ENCODE measurements at places on chromosomes 4 and X.

- no peak for DNase-seq
These were observed 499.3 kb downstream of the EPHA5 start for GRCh38 chr4:65170768-65171514.

DNA sequence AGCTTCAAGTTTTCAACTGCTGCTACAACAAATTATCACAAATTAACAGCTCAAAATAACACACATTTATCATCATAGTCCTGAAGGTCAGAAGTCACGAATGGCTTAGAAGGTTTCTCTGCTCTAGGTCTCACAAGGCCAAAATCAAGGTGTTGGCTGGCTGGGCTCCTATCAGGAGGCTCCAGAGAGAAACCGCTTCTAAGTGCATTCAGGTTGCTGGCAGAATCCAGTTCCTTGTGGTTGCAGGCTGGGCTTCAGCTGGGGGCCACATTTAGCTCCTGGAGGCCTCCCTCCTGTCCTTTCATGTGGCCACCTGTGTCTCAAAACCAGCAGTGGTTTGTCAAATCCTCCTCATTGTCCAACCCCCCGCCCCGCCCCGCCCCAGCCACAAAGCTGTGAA, 15.4 kb downstream of the MRFAP1 start:
- DNase-seq, result no peak

DNA sequence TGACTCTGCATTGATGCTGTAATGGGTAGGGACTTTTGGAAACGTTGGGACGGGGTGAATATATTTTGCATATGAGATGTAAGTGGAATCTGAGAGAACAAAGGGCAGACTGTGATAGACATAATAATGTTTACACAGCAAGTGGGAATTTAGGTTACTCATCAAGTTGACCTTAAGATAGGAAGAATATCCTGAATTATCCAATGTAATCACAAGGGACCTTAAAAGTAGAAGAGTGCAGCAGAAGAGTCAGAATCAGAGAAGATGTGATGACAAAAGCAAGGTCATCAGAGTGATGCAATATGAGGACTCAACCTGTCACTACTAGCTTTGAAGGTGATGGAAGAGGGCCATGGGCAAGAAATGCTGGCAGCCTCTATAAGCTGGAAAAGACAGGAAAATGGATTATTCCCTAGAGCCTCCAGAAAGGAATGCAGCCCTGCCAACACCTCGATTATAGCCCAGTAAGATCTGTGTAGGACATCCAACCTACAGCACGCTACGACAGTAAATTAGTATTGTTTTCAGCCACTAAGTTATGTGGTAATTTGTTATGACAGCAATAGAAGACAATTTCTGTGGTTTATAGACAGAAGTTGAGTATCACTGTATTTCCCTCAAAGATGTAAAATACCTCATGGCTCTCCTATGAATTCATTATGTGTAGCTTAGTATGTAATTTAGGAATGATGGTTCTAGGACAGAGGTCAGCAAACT, 26.4 kb downstream of the MORC4 start:
- DNase-seq, result no peak

DNA sequence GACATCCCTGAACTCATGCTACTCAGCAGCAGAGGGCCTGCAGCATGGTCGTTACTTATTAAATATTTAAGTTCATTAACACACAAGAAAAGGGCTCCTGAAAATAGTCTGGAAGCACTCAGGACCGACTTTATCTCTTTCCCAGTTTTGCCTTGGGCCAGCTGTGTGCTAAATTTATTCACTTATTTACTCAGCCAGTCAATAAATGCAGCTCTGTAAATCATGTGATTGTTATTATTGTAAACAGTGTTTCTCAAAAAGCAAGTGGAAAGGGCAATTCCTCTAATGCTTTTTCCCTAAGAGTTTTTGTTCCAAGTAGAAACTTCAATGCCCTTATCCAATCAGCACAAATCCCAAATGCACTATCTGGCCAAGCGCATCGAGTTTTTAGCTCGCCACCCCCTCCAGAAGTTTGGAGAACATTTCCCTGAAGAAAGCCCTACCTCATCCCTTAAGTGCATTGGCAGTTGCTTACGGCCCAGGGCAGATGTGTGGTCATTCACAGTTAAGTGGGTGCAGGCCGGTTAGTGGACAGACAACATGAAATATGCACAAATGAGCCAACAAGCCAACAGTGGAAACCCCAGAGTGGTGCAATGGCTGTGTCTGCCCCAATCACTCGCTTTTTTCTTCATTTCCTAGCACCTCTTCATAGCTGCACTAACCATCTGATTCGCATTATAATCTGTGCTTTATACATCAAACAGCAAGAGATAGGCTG, 125.8 kb downstream of the SMIM20 start:
- no peak for DNase-seq

GRCh38 chrX:18886005-18886343, 97.9 kb downstream of the PHKA2 start:
- no peak for DNase-seq

DNA sequence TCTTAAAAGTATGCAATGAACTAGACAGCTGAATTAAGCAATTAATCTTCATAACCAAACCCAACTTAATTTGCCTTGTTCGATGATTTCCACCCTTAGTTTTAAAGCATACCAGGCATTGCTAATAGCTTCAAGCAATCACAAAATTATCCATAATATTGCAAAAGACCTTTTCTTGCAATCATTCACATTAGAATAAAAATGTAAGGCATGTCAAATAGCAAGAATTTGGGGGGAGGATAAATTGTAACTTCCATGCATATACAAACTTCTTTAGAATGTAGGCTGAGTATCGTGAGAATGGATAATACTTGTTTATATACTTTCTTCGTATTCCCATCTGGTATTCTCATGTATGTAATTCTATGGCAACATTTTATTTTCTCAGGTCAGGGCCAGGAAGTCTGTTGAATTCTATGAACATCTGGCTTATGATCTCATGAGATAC, 28.7 kb upstream of the BMP2K start:
- DNase-seq, result no peak

DNA sequence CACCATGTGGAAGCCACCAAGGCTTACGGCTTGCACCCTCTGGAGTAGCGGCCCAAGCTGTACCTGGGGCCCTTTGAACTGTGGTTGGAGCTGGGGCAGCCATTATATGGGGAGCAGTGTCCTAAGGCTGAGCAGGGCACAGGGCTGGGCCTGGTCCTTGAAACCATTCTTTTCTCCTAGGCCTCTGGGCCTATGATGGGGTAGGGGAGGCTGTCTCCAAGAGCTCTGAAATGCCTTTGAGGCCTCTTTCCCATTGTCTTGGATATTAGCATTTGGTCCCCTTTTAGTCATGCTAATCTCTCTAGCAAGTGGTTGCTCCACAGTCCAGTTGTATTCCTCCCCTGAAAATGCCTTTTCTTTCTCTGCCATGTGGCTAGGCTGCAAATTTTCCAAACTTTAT, 96.4 kb upstream of the ARX start:
- no peak for DNase-seq

- DNase-seq, result no peak
These were observed 1208.3 kb downstream of the ADGRL3 start for GRCh38 chr4:62408454-62408853.

DNA sequence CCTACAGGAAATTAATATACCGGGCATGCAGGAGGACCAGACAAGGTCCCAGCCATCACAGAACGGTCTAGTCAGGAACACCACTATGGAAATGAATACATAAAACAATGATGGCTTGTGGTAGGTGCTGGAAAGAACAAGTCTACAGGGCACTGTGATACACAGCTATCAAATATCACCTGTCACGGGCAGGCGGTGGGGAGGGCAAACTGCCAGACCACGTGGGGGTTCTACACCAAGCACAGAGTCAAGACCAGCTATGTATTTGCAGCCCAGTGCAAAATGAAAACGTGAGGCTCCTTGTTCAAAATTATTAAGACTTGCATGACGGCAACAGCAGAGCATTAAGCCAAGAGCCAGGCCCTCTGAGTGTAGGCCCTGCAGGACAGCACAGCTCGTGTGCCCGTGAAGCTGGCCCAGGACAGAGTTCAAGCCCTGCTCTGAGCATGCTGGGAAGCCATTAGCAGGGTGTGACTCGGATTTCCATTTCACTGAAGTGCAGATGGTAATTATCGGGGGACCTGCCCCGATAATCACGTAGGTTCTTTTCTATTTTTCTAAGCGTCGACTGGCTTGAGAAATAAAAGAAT, 83.6 kb downstream of the JAKMIP1 start:
- no peak for DNase-seq

- DNase-seq, result no peak
These were observed 2.6 kb downstream of the SLC25A31 start for GRCh38 chr4:127732623-127733328.

DNA sequence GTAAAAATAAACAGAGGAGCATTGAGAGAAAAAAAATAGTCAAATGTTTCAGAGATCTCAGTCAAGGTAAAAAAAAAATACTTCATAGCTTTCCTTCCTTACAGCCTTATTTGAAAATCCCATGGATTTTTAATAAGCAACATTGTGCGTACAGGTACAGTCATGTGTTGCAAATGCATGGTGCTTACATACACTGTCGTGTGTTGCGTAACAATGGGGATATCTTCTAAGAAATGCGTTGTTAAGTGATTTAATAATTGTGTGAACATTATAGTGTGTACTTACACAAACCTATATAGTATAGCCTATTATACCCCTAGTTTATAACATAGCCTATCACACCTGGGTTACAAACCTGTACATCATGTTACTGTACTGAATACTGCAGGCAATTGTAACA, 172.0 kb downstream of the UGT8 start:
- no peak for DNase-seq

DNA sequence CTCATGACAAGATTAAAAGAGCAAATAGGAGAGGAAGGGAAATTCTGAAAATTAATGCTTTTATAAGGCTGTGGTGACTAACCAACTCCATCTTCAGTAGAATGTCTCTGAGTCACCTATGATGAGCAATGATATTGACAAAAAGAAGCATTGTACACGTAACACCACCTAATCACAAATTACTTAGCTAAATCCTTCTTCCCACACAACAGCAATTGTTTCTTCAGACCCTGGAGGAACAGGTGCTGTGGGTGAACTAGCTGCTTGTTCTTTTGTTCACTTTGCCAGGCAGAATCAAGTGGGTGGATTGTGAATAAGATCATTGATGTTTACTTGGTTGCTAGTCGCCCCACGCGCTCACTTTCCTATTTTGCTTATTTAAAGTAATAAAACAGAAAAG, 315.5 kb downstream of the CAMK2D start:
- no peak for DNase-seq

- no peak for DNase-seq
These were observed at the start of gene PLP1 for GRCh38 chrX:103776546-103776945. Gene PLP1, plus strand, starts transcription at chrX:103776840. Its CDS starts 156 bp downstream, at chrX:103776996.

DNA sequence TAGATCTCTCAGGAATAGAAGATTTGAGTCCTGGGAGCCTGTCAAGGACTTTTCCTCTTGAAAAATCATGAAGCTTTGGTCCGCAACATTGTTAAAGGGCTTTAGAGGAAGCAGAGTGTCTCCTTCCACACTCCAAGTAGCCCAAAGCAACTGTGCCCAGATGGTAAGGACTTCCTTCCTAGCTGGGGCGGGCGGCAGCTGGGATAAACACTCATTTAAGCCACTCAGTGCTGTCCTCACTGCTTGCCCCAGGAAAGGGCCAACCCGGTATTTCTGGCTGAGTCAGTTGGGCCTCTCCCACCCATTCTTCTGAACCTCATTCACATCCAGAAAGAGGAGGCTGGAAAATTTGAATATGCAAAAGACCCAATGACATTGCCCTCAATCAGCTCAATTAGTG, 144.3 kb downstream of the CHIC2 start:
- DNase-seq, result no peak

DNA sequence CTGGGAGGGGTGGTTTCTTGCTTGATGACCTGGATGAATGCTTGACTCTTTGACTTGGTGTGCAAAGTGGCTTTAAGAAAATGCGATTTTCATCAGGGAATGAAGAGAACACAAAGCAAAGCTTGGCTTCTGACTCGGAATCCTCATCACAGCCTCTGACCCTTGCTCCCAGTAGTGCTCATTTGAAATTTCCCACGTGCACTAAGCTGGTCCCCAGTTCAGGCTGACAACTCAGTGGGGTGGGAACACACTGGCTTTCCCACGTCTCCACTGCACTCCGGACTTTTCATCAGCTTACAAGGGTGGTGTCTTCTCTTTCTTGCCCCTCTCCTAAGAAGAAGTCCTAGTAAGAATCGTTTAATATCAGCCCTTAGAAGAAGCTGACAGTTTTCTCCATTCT, 53.3 kb downstream of the HCCS start:
- DNase-seq, result no peak

- DNase-seq, result no peak
These were observed 238.7 kb upstream of the KCNIP4 start for GRCh38 chr4:22187203-22187820.

DNA sequence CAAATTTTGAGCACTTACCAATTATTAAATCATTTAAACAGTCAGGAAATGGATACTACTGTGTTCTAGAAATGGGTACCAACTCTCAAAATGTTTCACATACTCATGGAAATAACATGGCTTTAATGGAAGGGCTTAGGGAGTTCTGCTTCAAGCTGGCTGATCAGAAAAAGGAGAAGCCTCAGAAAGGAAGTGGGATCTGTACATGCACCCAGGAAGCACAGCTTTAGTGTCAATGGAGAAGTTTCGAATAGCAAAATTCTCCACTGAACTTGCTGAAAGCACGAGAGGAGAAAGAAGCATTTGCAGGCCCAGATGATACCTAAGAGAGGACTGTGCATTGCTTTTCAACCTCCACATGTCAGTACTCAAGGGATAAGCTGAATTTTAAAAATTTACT, 11.1 kb upstream of the HS3ST1 start:
- DNase-seq, result no peak

DNA sequence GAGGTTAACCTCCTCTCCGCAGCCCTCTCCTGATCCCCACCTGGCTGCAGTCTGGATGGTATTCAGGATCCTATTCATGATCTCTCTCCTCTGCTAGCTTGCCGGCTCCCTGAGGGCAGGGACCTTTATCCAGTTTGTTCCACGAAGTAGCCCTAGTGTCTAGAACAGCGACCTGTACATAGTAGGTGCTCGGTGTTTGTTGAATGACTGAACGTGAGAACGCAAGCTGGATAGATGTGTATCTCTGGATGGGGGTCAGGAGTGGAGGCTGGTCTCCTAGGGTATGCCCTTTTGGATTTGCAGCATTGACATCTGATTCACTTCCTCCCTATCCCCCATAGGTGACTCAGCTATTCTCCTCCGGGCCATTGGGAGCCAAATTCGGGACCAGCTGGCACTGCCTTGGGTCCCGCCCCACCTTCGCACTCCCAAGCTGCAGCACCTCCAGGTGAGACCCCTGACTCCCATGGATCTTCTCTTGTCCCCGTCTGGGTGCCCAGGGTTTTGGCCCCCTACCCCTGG, 7.3 kb downstream of the CCDC22 start:
- DNase-seq, result no peak

DNA sequence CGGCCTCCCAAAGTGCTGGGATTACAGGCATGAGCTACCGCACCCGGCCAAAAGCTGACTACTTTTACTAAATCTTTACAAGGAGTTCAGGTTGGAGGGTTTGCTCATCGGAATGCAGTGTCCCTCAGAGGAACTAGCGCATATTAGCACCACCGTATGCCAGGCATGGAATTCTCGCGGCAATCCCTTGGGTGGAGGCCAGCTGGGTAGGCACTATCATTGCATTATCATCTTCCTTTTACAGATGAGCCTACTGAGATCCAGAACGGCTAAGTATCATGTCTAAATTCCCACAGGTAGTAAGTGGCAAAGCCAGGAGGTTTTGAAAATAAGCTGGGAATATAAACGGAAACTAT, 6.1 kb upstream of the CXorf66 start:
- DNase-seq, result no peak

- DNase-seq, result no peak
These were observed 33.0 kb downstream of the DRP2 start for GRCh38 chrX:101252634-101253033.

Measured in CD4-positive, alpha-beta T cell treated with Interleukin-4 for 1 hour (primary cell).